ENCODE measurements at places on chromosomes 3 and 15.

DNA sequence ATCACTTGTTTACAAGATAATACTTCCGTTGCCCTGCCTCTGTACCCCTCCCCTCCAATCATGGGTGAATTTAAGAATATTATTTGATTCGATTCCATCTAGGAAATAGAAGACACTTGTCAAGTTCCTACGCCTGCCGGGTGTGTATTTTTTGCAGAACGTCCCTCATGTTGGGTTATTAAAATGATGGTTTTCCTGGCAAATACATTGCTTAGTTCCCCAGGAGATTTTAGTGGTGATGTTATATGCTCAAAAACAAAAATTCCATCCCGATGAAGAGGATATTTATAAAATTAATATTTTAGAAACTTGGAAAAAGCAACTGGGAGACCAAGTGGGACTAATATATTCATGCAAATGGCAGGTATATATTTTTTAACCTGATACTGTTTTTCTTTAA, 548.4 kb downstream of the EDEM1 start:
- no peak for DNase-seq

DNA sequence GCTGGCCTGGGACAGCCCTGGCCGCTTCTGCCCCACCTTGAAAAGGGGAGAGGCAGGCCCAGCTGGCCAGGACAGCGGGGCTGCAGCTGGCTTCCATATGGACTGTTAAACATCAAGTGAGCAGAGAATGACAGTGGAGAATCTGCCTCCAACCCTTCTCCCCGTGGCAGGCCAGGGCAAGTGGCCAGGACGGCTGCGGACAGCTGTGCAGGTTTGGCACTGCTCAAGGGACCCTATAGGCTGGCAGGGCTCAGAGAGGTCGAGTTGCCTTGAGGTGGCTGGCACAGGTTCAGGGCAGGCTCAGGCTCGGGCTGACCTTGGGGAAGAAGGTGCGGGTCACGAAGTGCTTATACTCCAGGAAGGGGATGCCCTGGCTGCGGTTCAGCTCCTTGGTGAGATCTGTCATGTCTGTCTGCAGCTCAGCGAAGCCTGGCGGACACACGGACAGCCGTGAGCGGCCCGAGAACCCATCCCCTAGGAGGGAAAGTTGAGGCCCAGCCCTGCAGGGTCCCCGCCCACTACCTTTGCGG, 24.3 kb downstream of the H1-8 start:
- no peak for DNase-seq

DNA sequence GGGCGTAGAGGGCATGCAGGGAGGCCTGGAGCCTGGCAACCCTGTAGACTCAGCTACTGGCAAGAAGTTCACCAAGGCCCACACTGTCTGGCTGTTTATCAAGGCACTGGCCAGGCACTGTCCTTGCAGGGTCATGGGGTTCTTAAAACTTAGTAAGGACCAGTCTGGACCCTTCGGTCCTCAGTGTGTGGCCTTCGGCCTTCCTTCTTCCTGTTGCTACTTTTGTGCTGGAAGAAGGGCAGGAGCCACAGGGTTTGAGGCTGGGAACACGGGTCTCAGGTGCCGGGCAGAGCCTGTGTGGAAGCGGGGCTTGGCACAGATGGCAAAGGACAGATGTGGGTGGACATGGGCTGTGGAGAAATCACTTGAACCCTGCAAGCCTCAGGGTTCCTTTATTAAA, 76.6 kb downstream of the SNRK start:
- DNase-seq = no peak

DNA sequence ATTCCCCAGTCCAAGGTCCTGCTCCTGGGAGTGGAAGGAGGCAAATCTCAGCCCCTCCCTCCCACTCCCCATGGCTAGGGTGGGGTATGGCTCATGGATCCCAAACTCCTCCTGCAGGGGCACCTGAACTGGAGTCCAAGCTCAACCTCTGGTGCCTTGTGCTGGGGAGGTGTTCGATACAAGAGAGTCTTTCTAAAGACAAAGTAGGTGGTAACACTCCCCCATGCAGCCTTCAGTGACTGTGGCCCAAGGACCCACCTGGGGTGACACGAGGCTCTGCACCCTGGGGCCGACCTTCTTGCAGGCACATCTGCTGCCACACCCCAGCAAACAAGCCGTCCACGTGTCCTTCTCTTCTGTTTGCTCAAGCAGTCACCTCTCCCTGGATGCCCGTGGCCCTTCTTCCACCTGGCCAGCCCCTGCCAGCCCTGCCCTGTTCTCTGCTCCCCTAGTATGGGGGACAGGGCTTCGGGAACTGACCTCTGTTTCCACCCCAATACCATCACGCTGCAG, 36.7 kb upstream of the SLC6A11 start:
- DNase-seq = no peak

- no peak for DNase-seq
Observed at GRCh38 chr3:127438951-127439350, 151.1 kb upstream of the PRR20G start.

- no peak for DNase-seq
Observed at GRCh38 chr3:184341925-184342324, 4.5 kb downstream of the FAM131A start.

DNA sequence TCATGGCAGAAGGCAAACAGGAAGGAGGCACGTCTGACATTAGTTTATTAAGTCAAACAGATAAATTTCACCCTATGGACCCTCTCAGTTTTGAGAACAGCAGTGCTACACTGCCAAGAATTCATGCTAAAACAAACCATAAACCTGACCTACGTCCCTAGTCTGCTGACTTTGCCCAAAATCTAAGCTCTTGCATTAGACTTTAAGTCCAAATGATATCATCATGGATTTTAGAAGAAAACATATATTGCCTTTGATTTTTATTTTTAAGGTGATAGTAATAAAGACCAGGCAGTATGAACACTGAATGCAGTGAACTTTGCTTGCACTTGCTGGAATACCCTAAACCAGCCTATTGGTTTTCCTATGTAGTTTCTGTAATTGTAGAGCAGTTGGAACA, 79.6 kb upstream of the GADL1 start:
- DNase-seq = no peak

GRCh38 chr3:10936686-10937085, 55.9 kb upstream of the SLC6A1 start:
- DNase-seq = no peak

GRCh38 chr15:39455471-39455991, 125.3 kb upstream of the THBS1 start:
- DNase-seq = no peak

- DNase-seq = peak; percentile 6
Observed at GRCh38 chr3:100335434-100335833, 877 bp downstream of the NIT2 start.

DNA sequence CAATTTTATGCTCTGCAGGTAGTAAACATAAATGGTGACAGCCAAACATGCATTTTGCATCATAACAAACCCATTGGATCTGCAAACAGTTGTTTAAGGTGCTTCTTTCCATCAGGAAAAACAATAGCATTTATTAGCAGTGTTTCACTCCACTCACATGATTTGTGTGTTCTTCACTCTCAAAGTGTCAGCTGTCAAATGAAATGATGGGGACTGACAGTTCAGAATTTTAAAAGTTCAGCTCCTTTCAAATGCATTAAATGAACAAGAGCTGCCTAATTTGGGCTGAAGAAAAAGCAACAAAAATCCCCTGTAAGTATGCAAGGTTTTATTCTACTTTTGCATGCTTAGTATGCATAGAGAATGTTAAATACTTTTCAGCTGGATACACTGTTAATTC, 145.2 kb upstream of the CDIN1 start:
- no peak for DNase-seq

DNA sequence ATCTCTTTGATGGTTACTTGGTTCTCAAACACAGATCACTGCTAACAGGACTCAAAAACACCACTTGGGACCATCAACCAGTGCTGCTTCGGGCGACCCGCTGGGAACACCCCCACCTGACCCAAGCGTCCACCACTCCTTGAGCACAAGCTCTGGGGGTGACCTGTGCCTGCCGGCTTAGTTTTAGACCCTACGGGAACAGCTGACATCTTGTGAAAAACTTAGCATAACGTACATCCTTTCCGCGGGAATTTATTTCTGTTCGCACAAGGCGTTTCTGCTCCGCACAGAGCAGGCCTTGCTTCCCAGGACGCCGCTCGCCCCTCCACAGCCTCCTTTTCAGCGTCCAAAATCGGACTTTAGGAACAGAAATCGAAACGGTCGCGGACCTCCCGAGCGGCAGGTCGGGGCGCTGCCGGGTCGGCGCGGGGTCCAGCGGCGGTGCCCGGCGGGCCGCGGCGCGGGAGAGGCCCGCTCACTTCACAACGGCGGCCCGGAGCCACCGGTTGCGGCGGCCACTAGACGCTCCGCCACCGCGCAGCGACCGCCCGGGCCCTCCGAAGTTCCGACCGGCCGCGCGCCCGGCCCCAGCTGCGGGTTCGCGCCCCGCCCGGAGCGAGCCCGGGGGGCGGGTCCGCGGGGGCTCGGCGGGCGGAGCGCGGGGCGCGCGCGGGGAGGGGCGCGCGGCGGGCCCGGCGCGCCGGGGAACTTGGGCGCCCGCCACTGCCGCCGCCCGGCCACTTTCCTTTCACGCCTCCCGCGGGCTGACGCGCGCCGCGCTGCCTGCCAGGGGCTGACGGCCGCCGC, 959 bp downstream of the SFMBT1 start:
- peak; percentile 2 for DNase-seq

DNA sequence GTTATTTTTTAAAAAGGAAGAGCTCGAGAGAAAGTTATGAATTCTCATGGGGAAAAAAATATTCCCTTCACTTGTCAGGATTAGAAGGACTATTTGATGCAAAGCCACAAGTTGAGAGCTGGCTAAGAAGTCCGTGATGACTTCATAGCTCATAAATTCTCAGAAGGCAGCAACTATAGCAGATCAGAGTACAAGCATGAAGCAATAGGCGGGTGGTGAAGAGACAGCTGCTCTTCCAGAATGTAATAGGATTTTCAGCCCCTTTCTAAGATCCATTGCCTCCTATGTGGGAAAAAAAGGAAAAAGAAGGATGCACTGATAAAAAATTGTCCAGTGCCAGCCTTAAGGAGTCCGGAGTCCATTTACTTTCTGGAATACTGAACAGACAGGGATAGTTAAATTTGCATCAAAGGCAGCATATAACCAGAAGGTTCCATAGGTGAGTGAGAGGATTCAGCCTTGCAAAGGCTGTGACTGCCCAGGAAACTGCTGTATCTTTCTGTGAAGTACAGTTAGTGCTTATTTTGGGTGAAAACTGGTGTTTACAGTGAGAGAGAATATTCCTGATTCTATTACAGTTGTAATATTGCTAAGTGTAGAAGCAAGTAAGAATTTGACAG, 929.5 kb upstream of the ALCAM start:
- DNase-seq = no peak

DNA sequence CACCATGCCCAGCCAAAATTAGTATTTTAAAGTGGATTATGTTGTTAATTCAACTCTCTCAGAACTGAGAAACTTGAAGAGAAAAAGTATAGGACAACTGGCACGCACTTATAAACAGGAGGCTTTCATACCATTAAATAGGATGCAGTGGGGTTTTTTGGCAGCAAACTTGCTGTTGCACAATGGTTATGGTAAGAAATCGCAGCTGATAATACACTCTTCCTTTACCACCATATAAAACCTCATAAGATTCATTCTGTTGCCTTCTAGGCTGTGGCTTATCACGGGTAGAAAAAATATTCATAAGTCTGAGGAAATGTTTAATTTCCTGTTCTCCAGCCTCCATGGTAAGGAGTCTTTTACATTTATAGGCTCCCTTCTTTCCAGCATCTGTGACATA, 95.3 kb downstream of the TMCO5A start:
- no peak for DNase-seq

DNA sequence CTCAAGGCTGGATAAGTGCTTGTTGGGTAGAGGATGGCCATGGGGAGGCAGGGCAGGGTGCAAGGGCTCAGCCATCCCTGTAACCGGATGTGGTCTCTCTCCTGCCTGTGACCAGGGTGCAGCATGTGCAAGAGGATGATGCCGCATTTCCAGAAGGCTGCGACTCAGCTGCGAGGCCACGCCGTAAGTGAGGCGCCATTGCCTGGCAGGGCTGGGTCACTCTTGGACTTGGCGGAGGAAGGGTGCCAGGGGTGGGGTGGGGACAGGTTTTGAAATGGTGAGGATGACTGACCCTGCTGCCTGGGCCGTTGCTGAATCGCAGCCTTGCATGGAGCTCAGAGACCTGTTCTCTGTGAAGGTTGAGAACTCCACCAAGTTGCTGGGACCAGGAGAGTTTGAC, 49.3 kb downstream of the PDIA5 start:
- no peak for DNase-seq

GRCh38 chr3:127978636-127979035, 63.6 kb downstream of the KBTBD12 start:
- DNase-seq = no peak

GRCh38 chr3:923161-923910, 169.5 kb upstream of the CNTN6 start:
- no peak for DNase-seq

DNA sequence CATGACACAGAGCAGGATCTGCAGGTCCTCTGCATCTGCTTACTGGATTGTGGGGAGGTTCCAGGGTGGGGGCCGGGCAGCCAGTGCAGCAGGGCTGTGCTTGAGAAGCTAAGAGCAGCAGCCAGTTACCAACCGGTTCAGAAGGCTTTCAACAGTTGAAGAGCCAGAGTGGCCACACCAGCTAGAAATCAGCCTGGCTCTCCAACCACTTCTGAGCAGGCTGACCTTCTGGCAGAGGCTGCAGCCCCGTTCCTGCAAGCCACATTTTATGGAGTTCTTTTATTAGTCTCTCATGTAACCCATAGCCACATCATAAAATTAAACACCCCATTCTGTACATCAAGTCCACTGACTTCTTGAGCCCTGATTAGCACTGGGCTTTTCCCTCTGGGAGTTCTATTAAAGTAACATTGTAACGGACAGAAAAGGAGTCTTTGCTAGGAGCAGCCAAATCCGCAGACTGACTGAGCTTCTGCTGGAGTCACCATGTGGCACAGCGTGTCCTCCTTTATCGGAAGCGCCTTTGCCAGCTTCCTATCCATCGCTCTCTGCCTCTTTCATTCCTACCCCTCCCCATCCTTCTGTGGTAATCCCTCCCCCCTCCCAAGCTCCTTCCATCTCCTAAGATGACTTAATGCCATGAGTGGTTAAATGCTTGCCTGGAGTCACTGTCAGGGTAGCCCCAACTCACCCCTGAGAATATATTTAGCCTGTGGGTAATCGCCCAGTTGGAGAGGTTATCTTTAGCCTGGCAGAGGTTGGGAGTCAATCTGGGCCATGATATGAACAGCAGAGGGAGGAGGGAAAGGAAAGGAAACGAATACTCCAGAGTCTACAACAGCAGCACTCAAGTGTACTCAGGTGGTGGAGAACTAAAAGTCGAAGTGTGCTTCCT, 138.5 kb upstream of the HES1 start:
- DNase-seq = no peak

DNA sequence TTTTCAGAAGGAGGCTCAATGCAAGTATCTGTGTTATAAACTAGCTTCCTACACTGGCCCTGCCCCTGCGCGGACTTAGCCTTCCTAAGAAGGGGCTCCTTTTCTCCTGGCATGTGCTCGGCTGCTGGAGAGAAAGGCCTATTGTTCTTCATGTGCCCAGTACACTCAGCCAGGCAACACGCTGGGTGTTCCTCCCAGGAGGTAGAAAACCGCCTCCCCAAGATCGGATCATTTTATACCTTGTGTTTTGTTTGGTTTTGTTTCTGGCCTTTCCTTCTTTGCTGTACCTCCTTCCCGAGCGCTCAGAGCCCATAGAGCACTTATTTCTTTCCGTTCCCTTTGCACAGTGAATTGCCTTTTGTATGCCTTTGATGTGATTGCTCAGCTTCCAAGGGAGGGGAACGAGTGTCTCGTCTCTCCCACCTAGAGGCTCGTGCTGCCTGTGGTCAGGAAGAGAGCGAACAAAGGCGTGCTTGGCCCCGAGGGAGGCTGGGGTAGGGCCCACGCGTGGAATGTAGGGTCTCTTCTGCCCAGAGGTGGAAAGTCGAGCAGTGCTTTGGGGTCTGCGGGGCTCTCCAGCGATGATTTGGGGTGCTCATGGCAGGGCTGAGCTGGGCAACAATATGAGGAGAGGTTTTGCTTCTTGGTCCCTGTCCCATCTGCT, 30.0 kb downstream of the CCNL1 start:
- peak; percentile 30 for DNase-seq

Measured in stimulated activated CD4-positive, alpha-beta T cell treated with anti-CD3 and anti-CD28 coated beads, Interleukin-4, amount 100 ng/mL, for 4 hours (primary cell).